ENCODE measurements at places on chromosomes 1 and 21.
A peak's percentile ranks its signal among the peaks of the same experiment; 100 is the strongest.

- DNase-seq = no peak
These were observed 213.8 kb downstream of the ROR1 start for GRCh38 chr1:63987628-63988024.

DNA sequence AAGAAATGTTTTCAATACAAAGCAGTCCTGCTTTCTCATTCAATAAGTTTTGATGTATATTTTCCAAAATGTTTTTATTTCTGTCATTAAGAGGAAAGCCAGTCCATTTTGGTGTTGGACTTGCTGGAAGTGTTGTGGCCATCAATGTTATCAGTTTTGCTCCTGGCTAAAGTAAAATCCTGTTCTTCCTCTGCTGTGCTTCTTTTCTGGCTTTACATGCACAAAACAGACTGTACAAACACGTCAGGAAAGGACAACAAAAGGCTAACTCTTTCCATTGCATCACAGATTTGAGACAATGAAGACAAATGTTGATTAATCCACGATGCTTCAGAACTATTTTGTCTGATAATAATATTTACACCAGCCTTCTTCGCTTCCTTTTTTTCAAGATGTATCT is 735.4 kb downstream of the LTN1 start:
- no peak for DNase-seq

GRCh38 chr1:4970532-4970931 is 316.1 kb downstream of the AJAP1 start:
- DNase-seq = no peak

DNA sequence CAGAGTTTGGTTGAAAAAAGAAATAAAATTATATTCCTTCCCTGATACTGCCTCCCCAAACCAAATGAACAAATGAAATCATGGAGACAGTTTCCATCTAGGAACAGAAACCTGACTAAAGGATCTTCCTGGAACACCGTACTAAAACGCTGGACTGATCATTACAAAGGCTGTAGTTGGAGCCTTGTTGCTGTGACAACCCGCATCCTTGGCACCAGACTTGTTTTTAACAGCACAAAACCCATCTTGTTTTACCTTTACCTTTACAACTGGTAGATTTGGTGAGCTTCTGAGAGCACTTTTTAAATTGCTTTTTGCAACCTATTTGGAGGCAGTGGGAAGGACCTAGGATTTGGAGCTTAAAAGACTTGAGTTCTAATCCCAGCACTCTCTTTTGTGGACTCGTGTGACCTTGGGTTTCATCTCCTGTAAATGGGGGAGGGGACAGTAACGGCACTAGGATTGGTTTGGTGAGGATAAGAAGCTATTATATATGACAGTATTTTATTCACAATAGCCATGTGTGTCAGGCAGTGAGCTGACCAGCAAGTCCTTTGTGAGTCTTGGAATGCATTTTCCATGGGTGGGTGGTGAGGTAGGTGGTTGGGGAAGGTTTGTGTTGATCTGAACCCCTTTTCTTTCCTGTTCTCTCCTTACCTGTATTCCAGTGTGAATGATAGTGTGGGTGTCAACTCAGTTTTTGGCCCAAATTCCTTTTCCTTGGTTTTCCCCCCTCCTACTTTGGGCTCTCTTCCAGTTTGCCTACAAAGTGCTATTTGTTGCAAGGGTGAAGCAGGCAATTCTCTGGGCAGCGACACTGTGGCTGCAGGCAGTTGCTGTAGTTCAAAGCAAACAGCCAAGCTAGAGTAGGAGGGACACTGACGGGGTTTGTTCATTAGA is 12.6 kb downstream of the LRRC8D start:
- DNase-seq = no peak

- DNase-seq = no peak
These were observed 17.1 kb downstream of the UTP25 start for GRCh38 chr1:209844695-209845407.

DNA sequence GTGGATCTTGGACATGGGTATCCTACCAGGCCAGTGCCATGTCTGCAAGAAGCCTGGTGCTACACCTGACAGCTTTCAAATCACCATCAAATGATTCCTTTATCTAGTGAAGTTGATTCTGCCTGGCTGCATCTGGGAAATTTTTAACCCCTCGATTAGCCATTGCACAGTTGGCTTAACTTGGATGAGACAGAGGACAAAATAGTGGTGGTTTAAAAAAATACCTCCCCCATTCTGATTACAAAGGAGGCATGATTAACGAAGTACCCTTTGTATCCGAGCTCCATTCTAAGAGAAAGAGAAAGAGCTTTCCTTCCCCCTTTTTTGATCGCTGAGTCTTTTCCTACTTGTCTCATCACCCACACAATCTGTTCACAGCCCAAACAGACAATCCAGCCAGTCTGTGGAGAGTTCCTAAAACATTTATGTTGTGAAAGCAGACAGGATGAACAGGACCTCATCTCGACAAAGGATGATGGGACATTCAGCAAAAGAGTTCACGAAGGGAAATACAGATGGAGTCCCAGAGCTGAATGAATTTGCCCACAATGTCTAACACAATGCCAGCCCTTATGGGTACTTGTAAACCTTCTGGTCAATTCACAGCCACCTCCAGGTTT is 20.5 kb downstream of the WLS start:
- DNase-seq = no peak

DNA sequence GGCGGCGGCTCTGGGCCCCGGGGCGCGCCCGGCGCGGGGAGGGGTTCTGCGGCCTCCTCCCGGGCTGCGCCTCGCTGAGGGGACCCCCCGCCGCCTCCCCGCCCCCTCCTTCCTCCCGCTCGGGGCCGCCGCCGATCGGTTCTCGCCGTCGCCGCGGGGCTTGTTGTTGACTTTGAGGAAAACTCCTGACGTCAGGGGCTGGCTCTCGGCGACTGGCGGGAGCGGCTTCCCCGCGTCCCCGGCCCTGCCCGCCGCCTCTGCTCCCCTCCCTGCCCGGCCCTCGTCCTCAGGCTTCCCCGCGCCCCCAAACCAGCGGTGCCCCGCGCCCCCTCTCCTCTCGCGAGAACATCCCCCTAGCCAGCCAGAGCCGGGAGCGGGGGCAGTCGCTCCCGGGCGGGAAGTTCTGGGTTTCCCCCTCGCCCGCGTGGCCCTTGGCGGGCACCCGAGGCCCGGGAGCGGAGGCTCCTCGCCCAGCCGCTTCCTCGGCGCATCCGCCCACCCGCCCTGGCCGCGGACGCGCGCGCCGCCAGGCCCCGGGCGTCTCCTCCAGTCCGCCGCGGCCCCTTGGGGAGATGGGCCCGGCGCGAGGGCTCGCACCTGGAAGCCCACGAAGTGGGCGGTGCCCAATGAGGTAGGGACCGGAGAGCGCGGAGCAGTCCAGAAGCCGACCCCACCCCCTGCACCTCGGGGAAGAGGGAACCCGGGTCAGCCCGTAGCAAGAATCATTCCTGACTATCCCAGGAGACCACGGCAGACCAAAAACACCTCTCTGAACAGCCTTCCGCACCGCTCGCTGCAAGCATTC is 611 bp upstream of the AKT3 start:
- DNase-seq = peak; percentile 63

- DNase-seq = no peak
These were observed 135.7 kb upstream of the KRTAP19-8 start for GRCh38 chr21:31173881-31174555.

DNA sequence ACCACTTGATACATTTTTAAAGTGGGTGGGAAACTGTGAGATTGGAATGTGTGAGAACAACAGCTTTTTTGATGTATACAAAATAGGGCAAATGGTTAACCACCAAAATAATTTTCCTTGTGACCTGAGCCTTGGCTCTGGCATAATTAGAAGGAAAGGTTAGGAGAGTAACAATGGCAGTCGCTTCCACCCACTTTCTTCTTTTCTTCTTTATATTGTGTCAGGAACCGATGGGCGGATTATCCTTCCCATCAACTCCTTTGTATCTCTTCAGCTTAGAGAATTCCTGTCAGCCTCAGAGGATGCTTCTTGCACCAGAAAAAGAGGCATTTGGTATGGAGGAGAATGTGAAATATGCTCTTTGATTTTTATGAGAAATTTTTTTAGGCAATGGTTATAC is 90.6 kb downstream of the SDCCAG8 start:
- DNase-seq = no peak

- DNase-seq = no peak
These were observed 165.5 kb upstream of the ESRRG start for GRCh38 chr1:216888731-216889130.

GRCh38 chr1:168531615-168532345 is 12.0 kb downstream of the XCL2 start:
- DNase-seq = no peak

- DNase-seq = no peak
These were observed 20.9 kb downstream of the NTMT2 start for GRCh38 chr1:170166518-170167180.

GRCh38 chr1:161033751-161034150 is 5.0 kb downstream of the TSTD1 start:
- DNase-seq = no peak

DNA sequence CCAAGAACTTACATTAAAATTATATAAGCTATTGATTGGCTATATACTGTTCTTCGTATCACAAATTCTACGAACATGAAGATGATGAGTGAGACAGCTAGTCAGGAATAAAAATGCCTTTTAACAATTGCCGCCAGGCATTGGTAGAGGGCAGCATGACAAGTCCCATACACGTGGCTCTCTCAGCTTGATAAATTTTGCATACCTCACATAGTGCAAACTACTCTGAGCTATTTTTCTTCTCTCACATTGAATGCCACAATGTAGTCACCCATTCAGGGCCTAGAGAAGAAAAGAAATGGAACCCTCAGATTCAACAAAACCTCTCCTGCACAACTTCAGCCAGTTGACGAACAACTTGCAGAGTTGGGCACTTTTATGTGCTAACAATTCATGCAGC is 27.0 kb upstream of the FMO2 start:
- no peak for DNase-seq

- no peak for DNase-seq
These were observed 27.4 kb downstream of the ENO1 start for GRCh38 chr1:8851060-8851459.

DNA sequence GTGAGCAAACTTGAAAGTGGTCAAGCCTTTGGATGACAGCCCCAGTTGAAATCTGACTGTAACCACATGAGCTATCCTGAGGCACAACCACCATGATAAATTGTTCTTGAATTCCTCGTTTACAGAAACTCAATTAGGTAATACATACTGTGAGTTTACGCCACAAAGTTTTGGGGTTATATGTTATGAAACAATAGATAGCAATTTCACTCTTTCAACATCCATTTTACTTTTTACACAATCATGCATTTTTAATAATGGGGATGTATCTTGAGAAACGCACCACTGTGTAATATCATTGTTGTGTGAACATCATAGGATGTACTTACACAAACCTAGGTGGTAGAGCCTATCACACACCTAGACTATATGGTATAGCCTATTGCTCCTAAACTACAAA is 35.4 kb downstream of the OR2C3 start:
- no peak for DNase-seq

- no peak for DNase-seq
These were observed 220.6 kb downstream of the CHRM3 start for GRCh38 chr1:239606850-239607400.

GRCh38 chr1:54223441-54224202 is 23.7 kb downstream of the MRPL37 start:
- DNase-seq = no peak

DNA sequence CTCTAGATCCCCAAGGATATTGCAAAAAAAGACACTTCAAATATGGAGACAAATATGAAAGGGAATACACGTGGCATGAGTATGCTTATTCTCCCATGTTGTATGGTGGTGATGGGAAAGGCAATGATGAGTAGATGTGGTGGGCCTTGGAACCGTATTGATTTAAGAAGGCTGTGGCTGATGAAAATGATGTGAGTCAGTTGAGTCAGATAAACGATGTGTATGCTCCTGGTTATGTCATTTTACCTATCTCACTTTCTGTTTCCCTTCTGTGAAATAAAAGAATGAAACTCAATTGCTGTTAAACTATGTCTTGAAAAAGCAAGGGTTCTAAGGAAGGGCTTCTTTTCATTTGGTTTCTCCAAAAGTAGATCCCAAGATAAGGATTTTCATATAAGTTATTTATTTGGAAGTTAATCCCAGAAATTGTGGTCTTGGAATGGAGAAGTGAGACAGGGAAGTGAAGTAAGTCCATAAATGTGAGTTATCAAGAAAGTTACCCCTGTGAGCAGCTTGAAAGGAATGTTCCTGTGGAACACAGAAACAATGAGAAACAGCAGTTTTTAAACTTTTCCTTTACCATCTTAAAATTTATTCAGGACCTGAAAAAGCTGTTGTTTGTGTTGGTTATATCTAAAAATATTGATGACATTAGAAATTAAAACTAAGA is 292.0 kb downstream of the DUSP10 start:
- no peak for DNase-seq

GRCh38 chr1:107404756-107405155 is 263.9 kb downstream of the NTNG1 start:
- no peak for DNase-seq

DNA sequence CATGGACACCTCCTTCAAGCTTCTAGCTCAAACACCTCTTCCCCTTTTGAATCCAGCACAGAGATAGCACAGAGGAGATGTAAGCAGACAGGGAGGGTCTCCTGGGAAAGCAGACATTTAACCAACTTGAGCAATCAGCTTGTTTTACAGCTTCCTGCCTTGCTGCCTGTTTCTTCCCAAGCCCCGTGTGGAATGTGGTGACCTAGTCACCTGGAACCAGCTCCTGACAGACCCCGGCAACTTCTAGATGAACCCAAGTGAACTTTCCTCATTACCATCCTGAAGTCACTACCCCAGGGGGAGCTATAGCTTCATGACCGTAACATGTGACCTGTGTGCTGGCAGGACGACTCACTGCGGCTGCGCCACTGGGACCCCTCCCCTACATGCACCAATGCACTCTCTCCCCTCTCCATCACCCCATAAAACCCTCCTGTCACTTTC is 24.1 kb upstream of the TTF2 start:
- no peak for DNase-seq

- DNase-seq = peak; percentile 58
These were observed 4.7 kb upstream of the CD55 start for GRCh38 chr1:207316622-207317391.

DNA sequence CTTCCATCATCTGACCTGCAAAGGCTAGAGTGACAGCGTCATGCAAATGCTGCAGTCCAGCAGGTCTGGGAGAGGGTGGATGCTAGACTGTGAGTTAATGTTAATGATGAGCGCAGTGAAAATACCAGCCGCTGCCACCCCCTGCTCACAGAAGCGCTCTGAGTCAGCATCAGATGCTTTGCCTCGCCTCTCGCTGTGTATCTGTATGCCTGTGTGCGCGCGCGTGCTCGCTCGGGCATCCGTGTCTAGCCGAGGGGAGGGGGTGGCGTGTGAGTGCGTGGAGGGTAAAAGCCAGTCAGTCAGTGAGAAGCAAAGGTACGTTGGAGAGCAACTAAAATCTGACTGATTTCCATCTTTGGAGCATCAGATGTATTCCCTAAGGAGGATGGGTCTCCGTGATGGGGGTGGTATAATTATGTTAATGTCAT is 858.7 kb downstream of the USP25 start:
- peak; percentile 34 for DNase-seq

DNA sequence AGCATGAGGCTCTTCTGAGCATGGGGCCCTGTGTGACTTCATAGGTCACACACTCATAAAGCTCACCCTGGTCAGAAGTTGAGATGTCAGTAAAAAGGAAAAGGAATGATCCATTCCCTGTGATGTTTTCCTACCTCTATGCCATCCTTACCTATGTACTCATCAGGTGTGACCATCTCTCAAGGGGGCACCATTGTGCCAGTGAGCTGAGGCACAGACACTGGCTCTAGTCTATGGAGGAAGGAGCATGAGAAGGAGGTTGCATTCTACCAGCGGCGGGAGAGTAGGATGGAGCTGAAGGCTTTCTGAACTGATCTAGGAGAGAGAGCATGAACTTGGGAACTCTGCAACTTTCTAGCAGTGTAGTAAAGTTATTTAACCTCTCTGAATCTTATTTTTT is 65.8 kb upstream of the RGL1 start:
- DNase-seq = no peak

All from NCI-H1048 (cell line).